ENCODE measurements at places on chromosomes 3 and 15.

DNA sequence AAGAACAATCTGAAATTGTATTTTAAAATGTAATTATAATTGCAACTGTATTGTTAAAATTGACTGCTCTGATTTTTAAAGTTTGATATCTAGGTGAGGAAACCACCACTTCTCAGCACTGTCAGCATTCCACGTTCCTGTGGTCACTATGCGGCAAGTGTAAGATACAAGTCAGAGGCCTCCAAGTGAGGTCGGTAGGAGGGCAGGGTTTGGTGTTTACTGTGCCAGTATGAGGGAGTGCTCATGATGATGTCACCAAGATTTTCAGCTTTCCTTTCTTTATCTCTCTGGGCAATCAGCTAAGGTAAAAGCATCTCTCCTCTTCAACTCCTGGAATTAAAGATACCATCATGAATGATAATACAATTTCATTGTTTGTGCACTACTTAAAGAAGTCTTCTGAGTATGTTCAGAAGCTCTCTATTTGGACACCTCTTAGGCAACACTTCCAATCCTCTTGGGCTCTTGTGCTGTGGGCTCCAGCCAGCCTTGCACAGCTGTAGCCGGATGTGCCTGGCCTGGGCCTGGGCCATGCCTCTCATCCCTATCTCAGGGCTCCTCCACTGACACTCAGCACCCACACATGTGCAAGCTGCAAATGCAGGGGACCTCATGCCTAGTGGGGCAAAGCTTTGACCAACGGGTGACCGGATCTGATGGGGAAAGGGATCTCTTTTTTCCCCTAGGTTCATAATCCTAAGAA, 42.9 kb downstream of the CCR3 start:
- DNase-seq: no peak

DNA sequence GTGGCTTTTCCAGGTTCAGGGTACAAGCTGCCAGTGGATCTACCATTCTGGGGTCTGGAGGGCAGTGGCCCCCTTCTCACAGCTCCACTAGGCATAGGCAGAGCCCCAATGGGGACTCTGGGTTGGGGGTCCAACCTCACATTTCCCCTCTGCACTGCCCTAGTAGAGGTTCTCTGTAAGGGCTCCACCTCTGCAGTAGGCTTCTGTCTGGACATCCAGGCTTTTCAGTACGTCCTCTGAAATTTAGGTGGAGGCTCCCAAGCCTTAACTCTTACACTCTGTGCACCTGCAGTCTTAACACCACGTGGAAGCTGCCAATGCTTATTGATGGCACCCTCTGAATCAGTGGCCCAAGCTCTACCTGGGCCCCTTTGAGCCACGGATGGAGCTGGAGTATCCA, 22.5 kb upstream of the TM4SF4 start:
- no peak for DNase-seq

DNA sequence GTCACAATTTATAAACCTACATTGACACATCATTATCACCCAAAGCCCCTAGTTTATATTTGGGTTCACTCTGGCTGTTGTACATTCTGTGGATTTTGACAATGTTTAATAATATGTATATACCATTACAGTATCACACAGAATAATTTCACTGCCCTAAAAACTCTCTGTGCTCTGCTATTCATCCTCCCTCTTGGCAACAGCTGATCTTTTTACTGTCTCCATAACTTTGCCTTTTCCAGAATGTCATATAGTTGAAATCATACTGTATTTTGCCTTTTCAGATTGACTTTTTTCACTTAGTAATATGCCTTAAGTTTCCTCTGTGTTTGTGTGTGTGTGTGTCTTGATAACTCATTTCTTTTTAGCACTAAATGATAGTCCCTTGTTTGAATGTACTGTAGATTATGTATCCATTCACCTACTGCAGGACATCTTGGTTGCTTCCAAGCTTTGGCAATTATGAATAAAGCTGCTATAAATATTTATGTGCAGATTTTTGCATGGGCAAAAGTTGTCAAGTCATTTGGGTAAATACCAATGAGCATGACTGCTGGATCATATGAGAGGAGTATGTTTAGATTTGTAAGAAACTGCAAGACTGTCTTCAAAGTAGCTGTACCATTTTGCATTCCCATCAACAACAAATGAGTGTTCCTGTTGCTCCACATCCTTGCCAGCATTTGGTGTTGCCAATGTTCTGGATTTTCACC, 9.5 kb downstream of the PARP15 start:
- DNase-seq: no peak

DNA sequence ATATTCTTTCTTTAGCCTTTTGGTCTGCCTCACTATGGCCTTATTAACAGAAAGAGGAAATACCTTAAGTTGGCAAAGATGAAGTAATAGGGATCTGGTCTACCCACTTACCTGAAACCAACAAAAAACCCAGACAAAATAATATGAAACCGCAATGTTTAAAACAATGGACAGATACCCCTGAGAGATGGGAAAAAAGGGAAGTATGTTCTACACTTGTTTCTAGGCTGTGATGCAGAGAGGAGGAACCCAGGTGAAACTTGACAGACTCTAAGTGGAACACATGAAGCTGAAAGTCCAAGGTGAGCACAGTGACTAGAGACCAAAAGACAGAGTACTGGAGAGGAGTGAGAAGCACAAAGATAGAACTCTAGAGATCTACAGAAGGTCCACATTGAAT, 78.4 kb downstream of the NR2E3 start:
- no peak for DNase-seq

DNA sequence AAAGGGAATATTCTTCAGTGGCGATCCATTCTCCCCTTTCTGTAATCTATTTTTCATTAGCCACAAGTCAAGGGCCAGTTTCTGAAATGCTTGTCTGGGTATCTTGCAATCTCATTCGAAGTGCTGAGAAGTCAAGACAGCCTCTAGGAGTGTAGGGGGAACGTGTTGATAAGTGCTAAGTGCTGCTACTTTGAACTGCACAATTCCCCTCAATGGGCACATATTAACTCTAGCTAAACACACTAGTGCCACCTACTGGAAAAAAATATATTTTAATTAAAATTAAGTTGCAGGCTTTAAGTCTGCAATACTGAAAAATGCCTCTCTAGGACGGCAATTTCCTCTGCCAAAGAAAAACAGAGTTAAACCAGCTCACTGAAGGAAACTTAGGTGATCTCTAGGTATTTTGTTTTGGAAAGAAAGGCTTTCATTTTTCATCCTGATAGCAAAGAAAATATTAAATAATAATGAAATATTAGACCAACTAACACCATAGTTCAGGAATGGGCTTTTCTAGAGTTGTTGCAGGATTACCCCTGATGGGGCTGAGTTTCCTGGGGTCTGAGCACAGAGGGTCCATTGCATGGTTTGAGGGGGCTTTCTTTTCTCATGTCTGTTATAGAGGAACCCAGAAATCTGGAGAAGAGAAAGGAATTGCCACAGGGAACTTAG, 181.9 kb upstream of the KBTBD8 start:
- no peak for DNase-seq

- DNase-seq: no peak
These were observed 86.3 kb downstream of the PDCD6IP start for GRCh38 chr3:33884701-33885100.

DNA sequence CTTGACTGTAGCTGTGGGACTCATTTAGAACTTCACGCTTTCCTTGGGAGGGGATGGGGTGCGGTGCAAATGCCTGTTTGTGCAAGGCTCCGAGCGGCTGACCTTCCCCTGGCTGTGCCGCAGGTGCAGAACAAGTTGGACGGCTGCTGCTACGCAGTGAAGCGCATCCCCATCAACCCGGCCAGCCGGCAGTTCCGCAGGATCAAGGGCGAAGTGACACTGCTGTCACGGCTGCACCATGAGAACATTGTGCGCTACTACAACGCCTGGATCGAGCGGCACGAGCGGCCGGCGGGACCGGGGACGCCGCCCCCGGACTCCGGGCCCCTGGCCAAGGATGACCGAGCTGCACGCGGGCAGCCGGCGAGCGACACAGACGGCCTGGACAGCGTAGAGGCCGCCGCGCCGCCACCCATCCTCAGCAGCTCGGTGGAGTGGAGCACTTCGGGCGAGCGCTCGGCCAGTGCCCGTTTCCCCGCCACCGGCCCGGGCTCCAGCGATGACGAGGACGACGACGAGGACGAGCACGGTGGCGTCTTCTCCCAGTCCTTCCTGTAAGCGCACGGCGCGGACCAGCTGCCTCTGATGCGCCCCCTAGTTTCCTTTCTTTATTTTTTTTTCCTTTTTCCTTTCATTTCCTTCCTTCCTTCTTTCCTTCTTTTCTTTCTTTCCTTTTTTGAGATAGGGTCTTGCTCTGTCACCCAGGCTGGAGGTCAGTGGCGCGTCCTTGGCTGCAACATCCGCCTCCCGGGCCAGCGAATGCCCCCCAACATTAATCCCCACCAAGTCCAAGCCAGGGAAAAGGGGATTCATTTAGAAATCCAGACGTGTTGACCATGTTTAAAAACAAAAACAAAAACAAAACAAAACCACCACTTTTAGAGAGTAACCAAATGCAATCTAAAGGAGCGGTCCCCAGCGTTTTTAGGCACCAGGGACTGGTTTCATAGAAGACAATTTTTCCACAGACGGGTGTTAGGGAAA, 42.7 kb downstream of the EIF2AK4 start:
- DNase-seq: no peak

DNA sequence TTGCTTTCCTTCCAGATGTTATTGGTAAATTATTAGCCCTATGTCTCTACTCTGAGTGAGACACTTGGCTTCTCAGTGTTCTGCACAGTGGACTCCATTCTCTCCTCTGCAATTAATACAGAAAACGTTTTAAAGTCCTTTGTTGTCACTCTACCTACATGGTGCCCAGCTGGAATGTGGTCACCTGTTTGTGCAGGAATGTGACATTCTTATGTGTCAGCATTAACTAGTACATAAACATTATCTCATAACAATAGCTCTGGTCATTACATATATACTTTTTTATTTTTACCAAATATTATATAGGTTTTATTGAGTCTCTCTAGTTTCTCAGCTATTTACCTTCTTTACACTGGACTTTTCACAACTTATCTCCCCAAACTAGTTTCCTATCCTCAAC, 147.0 kb upstream of the KCNMB2 start:
- no peak for DNase-seq

DNA sequence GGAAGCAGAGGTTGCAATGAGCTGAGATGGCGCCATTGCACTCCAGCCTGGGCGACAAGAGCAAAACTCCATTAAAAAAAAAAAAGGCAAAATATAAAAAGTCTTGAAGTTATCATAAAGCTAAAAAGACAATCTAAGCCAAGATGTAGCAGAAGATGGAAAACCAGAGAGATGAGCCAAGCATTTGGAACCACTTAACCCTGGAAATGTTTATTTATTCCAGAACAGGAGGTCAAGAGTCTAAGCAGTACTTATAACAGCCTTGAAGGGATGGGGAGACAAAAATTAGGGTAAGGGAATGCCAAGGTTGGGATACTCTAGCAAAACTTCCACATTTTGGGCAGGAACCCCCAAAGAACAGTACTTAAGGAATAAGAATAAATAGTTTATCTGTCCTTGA, 30.1 kb downstream of the FAIM start:
- no peak for DNase-seq

- no peak for DNase-seq
These were observed 602.0 kb upstream of the KCNMB2 start for GRCh38 chr3:177934001-177934891.

GRCh38 chr3:159861369-159861987, 127.2 kb upstream of the IL12A start:
- DNase-seq: no peak

GRCh38 chr3:155643581-155644165, 101.2 kb downstream of the PLCH1 start:
- no peak for DNase-seq

- DNase-seq: no peak
These were observed 581.5 kb downstream of the TBL1XR1 start for GRCh38 chr3:176615826-176616225.

DNA sequence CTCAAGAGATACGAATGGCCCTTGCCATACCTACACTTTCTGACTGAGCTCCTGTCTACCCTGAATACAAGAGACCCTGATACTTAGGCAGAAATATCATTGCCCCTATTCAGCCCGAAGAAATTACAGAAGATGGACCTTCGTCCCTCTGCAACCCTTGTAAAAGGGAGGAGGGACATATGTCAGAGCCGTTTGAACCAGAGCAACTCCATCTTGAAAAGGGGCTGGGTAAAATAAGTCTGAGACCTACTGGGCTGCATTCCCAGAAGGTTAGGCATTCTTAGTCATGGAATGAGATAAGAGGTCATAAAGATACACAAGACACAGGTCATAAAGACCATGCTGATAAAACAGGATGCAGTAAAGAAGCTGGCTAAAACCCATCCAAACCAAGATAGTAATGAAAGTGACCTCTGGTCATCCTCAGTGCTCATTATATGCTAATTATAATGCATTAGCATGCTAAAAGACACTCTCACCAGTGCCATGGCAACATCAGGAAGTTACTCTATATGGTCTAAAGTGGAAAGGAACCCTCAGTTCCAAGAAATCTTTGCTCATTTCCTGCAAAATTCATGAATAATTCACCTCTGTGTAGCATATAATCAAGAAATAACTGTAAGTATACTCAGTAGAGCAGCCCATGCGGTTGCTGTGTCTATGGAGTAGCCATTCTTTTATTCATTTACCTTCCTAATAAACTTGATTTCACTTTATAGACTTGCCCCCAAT, 49.7 kb upstream of the GPD1L start:
- no peak for DNase-seq

- no peak for DNase-seq
These were observed 181.9 kb downstream of the OPA1 start for GRCh38 chr3:193774916-193775285.

DNA sequence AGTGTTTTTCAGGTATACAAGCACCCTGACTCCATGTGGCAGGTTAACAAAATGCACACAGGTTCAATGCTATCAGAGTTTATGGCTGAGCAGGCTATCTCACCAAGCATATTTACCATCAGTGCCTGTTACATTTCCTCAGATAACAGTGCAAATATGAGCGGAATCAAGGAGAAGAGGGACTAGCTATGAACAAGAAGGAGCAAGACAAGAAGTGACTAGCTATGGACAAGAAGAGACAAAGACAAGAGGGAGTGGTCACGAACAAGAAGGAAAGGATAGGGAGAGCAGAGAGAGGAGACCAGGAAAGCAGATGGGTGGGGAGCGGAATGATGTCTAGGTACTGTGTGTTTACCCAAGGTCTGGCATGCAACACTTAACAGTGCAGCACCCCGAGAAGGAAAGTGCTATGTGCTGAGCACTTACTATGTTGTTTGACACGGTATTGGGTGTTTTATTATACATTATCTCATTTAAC, 8.6 kb downstream of the ILDR1 start:
- DNase-seq: no peak

GRCh38 chr15:65952391-65953053, 83.2 kb downstream of the RAB11A start:
- DNase-seq: no peak

GRCh38 chr3:122232485-122232884, 49.0 kb downstream of the CASR start:
- no peak for DNase-seq

- no peak for DNase-seq
These were observed 563.8 kb downstream of the PYDC2 start for GRCh38 chr3:192024751-192025150.

GRCh38 chr3:23659840-23660430, 145.8 kb upstream of the UBE2E1 start:
- DNase-seq: no peak

DNA sequence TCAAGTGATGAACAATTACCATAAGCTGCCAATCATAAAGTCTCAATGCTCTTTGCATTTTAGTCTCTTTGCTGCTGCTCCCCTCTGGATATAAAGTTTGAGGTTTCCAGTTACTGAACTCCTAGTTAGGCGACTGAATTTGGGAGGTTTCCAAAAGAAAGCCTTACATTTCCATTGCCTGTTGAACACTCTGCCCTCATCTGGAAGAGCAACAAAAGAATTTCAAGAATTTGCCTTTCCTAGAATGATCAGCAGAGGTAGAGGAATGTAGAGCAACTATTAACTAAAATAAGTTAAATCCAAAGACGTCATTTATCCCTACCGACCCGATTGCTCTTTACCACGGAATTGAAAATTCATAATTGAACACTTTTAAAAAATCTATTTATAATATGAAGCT, 53.4 kb upstream of the PRICKLE2 start:
- no peak for DNase-seq

Measured in stimulated activated CD4-positive, alpha-beta T cell treated with anti-CD3 and anti-CD28 coated beads, Interleukin-15, amount 100 ng/mL, for 48 hours (primary cell).